ENCODE measurements at places on chromosomes 6 and 20. TPM values are rescaled to one million over a fixed set of nuclear protein-coding genes. Genes with fewer than 3 reads are reported as not detected.

LTV1 gene
- total RNA-seq, result 21.1 TPM

POU3F2 gene
- not detected for total RNA-seq

MAP3K7 gene
- total RNA-seq, result 24.0 TPM

MROH8 gene
- total RNA-seq, result 0.53 TPM

SYTL3 gene
- total RNA-seq, result 1.6 TPM

SNRPB2 gene
- total RNA-seq, result 42.0 TPM

DNA sequence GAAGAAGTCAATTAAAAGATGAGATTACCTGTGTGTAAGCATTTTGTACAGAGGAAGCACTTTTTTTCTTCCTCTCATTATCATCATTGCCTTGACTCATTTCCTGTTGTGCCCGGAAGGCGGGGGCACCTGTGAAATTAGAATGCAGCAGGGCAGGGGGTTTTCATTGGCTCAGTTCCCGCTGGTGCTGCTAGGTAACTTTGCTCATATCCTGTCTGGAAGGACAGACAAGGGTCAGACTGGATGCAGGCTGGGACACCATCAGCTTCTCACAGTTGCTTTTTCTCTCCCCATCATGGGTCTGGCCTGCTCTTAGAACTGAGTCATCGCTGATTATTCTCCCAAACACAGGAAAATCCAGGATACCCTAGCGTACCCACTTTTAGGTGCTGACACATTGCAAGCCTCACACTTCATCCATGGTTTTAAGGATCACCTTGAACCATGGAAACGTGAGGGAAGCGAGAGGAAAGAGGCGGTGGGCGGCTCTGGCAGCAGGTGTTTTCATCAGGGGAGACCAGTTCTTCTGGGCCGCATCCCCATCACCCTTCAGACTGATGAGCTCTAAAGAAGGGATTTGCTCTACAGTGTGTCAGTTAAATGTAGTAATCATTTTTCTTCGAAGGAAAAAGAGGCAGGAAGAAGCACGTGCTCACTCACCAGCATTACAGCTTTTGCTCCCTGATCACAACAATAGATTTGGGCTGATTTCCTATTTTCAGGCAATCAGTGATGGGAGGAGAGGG, 195.7 kb upstream of the SASH1 start:
- no peak for DNase-seq

DNA sequence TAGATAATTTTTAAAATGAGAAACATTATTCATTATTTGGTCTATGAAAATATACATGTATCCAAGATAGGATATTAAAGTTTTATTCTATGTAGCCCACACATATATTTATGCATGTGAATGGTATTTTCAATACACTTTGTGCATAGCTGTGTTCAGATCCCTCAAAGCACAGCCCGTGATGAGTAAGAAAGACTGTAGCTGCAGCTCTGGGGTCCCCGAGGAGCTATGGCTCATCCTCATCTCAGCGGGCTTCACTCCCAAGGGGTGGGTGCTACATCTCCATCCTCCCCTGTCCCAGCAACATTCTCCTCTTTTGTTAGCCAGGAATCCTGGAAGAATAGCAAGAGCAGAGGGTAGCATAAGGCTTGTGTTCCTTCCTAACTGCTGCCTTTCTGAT, 130.8 kb downstream of the SAMD5 start:
- DNase-seq, result no peak

DNA sequence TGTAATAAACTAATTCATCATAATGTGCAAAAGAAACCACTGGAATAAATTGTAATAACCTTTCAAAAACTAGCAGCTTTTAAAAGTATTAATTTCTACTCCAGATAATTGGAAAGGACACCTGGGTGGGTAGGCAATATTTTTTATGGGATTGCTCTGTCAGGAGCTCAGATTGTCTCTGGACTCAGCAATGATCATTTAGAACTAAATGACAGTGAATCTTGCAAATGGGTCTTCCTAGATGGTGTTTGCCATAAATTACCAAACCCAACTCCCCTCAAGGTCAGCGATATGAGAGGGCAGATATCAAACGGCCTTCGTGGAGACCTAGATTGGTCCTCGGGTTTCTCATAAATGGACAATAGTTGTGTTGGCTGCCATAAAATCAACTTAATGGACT, 181.9 kb downstream of the HS3ST5 start:
- no peak for DNase-seq

DNA sequence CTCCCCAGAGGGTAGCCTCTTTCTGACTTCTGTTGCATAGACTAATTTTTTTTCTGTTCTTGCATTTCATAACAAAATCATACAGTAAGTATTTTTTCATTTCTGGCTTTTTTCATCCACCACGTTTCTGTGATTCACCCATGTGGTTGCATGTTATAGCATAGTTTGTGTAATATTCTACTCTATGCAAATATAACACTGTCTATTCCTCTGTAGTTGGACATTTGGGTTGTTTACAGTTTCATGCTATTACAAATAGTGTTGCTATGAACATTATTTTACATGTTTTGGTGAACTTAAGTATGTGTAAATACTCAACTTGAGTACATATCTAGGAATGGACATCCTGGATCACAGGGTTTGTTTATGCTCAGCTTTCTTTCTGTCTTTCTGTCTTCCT, 187.2 kb upstream of the KCNG1 start:
- DNase-seq, result no peak

DNA sequence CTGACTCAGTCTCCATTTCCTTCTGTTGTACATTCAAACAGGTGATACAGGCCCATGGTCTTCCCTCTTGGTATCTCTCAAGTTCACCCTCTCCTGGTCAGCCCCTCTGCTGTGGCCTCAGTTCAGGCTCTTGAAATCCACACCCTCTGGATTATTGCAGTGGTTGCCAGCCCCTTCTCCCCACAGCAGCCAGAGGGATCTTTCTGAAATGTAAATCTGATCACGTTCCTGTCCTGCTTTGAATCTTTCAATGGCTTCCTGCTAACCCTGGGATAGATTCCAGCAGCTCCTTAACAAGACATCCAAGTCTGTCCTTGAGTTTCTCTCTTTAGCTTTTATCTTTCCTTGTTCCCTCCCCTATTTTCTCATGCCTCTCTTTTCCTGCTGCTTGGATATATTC, 22.2 kb downstream of the CHMP4B start:
- DNase-seq, result no peak

DNA sequence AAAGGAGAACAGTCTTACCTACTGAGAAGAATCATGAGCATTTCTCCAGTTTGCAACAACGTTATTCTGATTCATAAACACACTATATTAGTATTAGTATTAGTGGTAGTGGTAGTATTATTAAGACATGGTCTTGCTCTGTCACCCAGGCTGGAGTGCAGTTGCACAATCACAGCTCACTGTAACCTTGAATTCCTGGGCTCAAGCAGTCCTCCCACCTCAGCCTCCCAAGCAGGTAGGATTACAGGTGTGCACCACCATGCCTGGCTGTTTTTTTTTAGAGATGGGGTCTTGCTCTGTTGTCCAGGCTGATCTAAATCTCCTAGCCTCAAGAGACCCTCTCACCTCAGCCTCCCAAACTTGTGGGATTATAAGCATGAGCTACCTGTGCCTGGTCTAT, 363.5 kb downstream of the SAMD5 start:
- no peak for DNase-seq

- DNase-seq, result no peak
Measured at GRCh38 chr6:15961635-15962448, 167.0 kb upstream of the MYLIP start.

DNA sequence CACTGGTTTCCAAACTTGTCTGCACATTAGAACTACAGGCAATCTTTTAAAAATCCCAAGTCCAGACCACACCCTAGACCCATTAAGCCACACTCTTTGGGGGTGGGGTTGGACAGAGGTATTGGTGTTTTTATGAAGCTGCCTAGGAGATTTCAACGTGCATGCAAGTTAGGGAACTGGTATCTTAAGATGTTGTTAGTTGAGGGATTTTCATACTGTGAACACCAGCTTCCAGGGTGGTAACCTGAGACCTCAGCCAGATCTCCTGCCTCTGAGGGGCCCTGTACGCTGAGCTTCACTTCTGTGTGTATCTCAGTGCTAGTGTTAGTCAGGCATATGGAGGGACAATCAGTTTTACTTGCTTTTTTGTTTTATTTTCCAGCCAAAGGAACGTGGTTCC, 138.0 kb downstream of the UTRN start:
- DNase-seq, result no peak

DNA sequence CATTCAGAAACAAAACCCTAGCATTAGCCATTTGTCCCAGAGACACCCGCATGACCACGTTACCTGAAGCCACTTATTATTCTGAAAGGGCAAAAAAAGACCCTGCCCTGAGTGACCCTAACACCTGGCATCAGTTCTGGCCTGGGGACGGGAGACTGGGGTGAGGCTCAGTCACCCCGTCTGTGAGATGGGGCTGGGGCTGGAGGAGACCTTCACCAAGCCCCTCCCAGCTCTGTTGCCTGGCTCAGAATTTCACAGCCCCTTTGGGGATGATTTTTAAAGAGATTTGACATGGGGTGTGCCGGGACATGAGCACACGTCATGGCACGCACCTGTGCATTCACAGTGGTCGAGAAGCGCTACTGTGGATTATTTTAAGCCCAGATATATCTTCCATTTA, 1.4 kb upstream of the BPIFB6 start:
- DNase-seq, result no peak

DNA sequence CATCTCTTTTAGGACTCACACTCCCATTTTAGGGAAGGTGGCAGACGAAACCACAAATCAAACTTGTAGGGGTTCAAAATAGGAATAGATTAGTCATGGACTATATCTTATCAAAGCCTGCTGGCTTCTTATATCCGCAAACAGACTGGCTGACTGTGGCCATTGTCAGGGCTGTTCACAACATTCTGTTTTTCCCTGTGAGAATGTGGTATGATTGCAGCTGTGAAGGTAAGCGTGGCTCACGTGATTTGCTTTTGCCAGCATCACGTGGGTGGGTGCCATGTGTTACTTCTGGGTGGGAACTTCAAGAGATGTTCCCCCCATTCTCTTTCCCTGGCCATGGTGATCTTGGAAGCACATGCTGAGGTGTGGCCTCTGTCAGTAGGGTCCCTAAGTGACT, 5.9 kb downstream of the IP6K3 start:
- DNase-seq, result no peak

DNA sequence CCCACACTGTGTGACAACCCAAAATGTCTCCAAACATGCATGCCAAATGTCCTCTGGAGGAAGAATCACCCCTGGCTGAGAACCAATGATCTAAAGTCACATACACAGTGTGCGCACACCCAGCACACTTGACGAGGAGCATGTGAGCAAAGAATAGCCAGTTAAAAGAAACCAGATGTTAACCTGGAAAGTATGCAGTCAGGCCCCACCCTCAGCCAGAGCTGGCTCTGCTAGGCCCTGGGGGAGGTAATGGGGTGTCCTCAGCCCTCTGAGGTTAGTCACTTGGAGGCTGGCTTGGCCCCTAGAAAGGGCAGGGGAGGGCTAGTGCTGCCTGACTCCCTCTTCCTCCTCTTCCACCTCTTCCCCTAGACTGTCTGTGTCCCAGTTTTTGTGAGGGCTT, 15.2 kb upstream of the GUCA1A start:
- DNase-seq, result no peak

DNA sequence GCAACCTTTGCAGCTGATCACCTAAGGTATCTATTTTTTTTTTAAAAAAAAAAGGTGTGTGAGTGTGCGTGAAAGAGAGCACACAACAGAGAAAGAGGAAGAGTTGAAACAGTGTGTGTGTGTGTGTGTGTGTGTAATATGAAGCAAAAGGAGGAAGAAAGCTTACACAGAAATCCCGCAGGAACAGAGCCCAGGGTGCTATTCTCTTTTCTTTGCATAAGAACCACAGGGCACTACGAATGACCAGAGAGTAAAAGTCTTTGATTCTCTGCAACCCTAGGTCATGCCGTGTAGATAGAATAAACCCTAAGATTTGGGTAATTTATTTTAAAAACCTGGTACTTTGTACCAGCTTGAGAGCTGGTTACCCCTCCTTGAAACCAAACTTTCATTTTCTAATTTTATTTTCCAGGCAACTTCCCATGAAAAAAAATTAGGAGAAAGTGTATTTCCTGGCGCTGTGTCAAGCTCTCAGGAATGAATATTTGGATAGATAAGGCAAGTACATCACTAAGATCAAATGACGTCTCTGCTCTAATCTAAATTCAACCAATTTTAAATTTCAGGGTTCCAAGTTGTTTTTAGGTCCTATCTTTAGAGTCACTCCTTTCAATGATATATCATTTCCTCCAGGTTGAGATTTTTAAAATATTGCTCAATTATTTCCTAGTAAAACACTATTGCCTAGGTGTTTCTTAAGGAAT, 47.9 kb upstream of the ID4 start:
- no peak for DNase-seq

- DNase-seq, result no peak
Measured at GRCh38 chr6:152117156-152118133, 310.0 kb downstream of the ESR1 start.

DNA sequence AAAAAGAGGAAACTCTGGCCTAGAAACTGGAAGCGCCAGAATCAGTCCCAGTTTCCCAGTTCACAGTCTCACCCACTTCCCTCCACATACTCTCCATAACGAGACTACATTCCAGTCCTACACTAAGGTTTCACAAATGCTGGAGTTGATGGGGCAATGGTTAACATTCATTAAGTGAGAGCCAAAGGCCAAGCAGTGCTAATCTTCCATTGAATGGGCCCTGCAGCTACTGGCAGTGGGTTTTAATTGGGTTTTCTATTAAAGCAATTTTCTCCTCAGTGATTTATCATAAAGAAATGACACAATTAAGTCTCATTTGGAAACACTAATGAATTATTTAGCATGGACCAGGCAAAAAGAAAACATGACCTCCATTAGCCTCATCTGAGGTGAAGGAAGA, 20.8 kb upstream of the NRSN1 start:
- DNase-seq, result no peak

DNA sequence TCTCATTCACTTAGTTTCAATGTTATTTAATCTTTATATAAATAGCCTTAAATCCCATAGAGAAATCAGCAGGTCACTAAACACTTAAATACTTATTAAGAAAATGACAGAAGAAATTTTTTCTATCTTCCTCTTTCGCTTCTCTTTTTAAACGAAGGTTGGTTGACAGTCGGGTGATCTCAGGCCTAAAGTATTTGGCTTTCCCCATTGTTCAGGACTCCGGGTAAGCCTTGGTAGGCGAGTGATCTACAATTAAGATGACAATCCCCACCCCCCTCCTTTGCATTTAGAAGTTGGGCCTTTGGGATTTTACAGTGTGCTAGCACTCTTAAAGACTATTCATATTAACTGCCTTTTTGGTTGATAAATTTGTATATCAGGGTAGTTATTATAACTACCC, 19.7 kb upstream of the UTRN start:
- no peak for DNase-seq

DNA sequence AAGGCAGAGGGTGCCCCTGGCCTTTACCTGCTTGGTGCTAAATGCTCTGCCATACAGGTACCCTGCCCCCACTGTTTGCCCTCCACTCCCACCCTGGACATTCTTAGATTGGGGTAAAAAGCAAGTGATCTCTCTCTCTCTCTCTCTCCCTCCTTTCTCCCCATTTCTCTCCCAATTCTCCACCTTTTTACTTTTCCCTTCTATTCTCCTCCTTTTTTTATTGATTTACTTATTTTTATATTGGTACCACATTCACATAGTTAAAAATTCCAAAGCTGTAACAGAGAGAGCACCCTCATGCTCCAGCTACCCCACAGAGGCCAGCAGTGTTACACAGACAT, 37.7 kb upstream of the ID1 start:
- DNase-seq, result no peak

GRCh38 chr6:142265476-142265875, 36.3 kb upstream of the ADGRG6 start:
- DNase-seq, result no peak

- DNase-seq, result no peak
Measured at GRCh38 chr20:39516964-39517363, 554.8 kb downstream of the DHX35 start.

- no peak for DNase-seq
Measured at GRCh38 chr6:158894193-158894592, 75.0 kb upstream of the EZR start.
